ENCODE measurements at places on chromosomes 12 and 14.
A peak's percentile ranks its signal among the peaks of the same experiment; 100 is the strongest.

DNA sequence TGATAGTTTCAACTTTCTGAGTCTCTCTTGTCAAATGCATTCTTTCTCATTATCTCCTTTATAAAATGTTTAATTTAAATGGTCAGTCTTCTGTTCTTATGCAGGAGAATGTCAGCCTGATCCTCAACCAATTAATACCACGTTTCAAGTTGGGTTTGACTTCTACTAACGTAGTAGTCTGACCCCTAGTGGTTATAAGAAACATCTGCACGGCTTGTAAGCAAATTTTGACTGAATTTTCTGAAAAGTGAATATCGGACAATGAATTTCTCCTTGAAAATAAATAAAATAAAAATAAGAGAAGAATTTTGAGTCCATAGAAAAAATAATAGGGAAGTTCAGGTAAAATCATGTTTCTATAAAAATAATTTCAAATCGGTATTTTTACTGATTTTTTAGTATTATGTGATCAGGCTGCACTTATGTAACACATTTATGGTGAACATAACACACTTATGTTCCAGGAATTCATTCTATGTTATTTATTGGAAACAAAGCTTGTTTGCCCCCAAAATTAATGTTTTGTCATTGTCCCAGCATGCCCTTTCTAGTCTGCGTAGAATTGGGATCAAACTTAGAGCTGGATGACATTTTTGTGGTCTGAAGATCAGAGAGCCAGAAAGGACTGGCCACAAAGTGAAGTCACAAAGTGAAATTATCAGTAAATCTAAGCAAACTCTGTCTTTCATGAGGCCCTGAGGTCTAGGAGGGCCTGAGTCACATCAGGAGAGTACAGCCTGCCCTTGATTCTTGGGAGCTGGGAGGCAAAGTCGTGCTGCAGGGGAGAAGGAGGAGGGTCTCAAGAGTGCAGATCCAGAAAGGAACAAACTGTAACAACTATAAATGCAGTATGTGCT lies 101.2 kb upstream of the STXBP6 start:
- DNase-seq, result no peak

- DNase-seq, result peak; percentile 73
Observed at GRCh38 chr14:103606963-103607668, 21.9 kb upstream of the KLC1 start.

- DNase-seq, result no peak
Observed at GRCh38 chr12:121430833-121431415, 31.0 kb downstream of the RNF34 start.

- DNase-seq, result no peak
Observed at GRCh38 chr14:68934066-68934465, 45.0 kb downstream of the ACTN1 start.

DNA sequence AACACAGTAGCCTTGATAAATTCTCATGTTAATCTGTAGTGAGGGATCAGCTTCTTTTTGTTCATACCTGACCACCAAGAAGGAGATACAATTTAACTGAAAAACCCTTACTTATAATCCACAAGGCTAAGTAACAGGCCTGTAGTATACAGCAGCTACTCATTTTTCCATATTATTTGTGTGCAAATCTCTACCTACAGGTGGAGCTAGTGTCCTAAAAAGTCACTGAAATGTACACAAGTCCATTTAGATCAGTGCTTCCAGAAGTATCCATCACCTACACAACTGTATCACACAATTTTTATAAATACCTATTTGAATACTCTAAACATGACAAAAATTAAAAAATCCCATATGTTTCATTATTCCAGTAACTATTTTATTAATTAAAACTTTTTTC lies 173.2 kb downstream of the SLC35F4 start:
- DNase-seq, result no peak

- DNase-seq, result no peak
Observed at GRCh38 chr12:105227879-105228278, 8.1 kb downstream of the APPL2 start.
